ENCODE measurements at places on chromosomes 4 and X.
A peak's percentile ranks its signal among the peaks of the same experiment; 100 is the strongest.

DNA sequence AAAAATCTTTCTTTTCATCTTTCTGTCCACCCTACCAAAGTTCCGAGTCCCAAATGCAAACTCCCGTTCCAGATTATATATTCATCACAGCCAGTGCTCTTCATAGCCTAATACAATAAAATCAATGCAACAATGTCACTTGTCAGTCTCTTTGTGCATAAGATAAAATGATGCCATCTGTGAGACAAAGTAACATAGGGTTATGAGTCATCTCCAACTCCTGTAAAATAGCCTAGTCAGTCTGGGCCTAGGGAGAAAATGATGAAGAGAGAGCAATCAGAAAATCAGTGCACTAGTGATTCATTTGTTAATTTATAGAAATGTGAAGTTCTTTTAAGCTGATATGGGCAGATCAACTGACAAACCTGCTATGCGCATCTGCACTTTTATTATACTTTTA, 689.1 kb upstream of the DIAPH2 start:
- no peaks in the 10 kb centered on the region for H3K4me1 ChIP-seq
- no peaks in the 10 kb centered on the region for H3K27me3 ChIP-seq
- H3K36me3 ChIP-seq, result no peaks in the 10 kb centered on the region
- H3K27ac ChIP-seq, result no peak overlapping the region

DNA sequence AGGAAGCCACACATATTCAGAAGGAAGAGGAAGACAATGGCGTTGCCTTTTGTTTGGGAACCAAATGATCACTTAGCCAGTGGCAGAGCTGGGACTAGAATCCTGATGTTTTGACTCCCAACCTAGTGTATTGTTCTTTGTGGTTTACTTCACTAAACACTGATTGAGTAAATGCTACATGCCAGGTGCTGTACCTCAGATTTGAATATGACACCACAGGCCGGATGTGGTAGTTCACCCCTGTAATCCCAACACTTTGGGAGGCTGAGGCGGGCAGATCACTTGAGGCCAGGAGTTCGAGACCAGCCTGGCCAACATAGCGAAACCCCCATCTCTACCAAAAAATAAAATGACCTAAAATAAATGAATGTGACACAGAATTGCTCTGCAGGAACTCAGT, 8.4 kb downstream of the NDUFA1 start:
- no peaks in the 10 kb centered on the region for H3K4me1 ChIP-seq
- no peaks in the 10 kb centered on the region for H3K27me3 ChIP-seq
- H3K4me3 ChIP-seq, result no peak overlapping the region
- DNase-seq, result no peak
- H3K36me3 ChIP-seq, result no peaks in the 10 kb centered on the region

GRCh38 chrX:154490021-154490413, 412 bp downstream of the SLC10A3 start:
- H3K27me3 ChIP-seq, result peaks cover 11% of the 10 kb centered on the region
- no peak for DNase-seq
- H3K4me3 ChIP-seq, result peak overlapping the region; percentile 55
- no peak overlapping the region for H3K27ac ChIP-seq
- H3K4me1 ChIP-seq, result no peaks in the 10 kb centered on the region

DNA sequence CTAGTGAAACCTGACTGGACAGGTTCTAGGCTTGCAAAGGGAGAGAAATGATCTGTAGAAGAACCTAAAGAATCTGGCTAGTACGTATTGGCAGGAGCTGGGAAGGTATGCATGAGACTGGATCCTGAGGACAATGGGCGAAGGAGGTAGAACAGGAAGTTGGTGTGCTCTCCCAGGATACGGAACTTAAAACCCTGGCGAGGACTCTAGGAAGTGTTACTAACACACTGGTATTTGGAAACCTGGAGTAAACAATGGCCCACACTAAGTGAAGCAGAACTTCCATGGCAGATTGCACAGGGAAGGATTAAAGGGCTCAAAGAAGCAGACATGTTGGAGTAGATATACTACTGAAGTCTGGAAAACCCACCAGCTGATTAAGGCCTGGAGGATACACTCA, 9.1 kb downstream of the SYN1 start:
- no peak overlapping the region for H3K4me3 ChIP-seq
- no peaks in the 10 kb centered on the region for H3K27me3 ChIP-seq
- no peak overlapping the region for H3K27ac ChIP-seq
- no peaks in the 10 kb centered on the region for H3K4me1 ChIP-seq
- H3K36me3 ChIP-seq, result no peaks in the 10 kb centered on the region
- DNase-seq, result no peak

GRCh38 chr4:180741703-180742102, 1501.5 kb upstream of the TENM3 start:
- H3K27me3 ChIP-seq, result no peaks in the 10 kb centered on the region
- DNase-seq, result no peak
- no peak overlapping the region for H3K4me3 ChIP-seq
- H3K27ac ChIP-seq, result no peak overlapping the region
- no peaks in the 10 kb centered on the region for H3K4me1 ChIP-seq
- H3K36me3 ChIP-seq, result no peaks in the 10 kb centered on the region

- H3K27me3 ChIP-seq, result no peaks in the 10 kb centered on the region
- no peaks in the 10 kb centered on the region for H3K36me3 ChIP-seq
- H3K27ac ChIP-seq, result no peak overlapping the region
- DNase-seq, result no peak
- no peaks in the 10 kb centered on the region for H3K4me1 ChIP-seq
- H3K4me3 ChIP-seq, result no peak overlapping the region
These were observed 80.5 kb upstream of the AMELX start for GRCh38 chrX:11212741-11213140.

DNA sequence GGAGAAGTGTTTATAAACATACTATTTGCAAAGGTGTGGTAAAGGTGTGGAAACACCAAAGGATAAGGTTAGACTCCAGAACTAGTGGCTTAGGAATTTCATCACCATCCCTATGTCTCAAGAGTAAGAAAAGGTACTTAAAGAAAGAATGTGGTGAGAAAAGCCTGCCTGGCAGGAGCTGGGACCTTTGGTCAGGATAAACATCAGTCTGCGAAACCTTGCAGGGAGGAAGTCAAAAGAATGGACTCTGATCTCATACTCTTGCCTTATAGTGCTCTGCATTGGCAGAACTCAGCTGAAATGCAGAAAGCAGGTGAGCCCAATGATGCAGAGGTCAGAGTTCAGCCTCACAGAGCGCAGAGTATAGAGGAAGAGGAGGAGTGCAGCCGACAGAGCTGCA, 97.2 kb upstream of the NR3C2 start:
- H3K4me1 ChIP-seq, result no peaks in the 10 kb centered on the region
- no peaks in the 10 kb centered on the region for H3K27me3 ChIP-seq
- H3K36me3 ChIP-seq, result no peaks in the 10 kb centered on the region
- no peak overlapping the region for H3K27ac ChIP-seq

DNA sequence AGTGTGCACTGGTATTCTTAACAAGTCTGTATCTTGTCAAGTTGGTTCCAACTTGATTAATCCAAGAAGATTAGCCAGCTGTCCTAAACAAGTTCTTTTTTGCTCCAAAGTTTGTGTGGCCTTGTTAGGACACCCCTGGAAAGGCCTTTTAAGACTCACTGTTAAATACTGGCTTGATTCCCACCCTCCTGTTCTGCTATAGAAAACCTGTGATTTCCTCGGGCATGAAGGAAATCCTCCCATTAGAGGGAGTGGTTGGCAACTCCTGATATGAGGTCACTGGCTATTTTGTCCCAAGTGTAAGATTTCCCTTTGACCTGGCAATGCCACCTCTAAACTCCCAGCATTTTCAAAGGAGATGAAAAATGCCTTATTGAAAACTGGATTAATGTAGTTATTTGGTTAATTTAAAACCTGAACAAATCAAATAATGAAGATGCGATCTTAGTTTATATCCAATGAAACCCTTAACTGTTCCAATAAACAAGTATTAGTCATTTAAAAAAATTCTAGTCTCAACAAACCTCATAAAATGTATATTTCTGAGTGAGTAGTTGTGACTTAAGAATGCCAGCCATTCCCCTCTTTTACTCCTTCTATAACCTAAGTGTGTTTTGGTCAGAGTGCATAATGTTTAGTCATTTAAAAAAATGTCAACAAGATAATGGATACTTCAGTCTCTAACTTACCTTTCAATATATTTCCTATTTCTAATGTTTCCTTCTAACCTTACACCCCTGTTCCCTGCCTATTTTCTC, 94.4 kb downstream of the NPNT start:
- no peak overlapping the region for H3K4me3 ChIP-seq
- no peak for DNase-seq

DNA sequence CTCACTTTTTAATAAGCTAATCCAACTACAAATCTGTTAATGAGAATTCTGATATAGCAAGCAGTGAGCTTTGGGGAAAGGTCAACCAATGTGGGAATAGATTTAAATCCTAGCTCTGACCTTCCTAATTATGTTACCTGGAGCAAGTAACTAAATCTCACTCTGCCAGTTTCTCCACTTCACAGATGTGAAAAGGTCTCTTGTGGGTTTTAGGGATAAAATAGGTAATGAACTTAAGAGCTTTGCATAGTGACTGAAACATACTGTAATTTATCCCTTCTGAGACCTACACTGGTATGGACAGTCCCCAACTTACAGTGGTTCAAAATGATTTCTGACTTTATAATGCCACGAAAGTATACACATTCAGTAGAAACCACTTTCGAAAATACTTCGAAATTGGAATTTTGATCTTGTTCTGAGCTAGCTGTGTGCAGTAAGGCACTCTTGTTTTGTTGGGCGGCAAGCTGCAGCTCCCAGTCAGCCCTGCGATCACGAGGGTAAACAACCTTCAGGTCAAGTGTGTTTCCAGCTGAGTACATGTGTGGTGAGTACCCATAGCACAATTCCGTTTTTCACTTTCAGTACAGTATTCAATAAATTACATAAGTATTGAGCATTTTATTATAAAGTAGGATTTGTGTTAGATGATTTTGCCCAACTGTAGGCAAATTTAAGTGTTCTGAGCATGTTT, 93.7 kb downstream of the ADGRL3 start:
- H3K4me3 ChIP-seq, result no peak overlapping the region
- no peak for DNase-seq
- no peaks in the 10 kb centered on the region for H3K36me3 ChIP-seq
- peaks cover 41% of the 10 kb centered on the region for H3K4me1 ChIP-seq
- no peaks in the 10 kb centered on the region for H3K27me3 ChIP-seq

- DNase-seq, result peak; percentile 39
- H3K36me3 ChIP-seq, result no peaks in the 10 kb centered on the region
- H3K4me3 ChIP-seq, result peak overlapping the region; percentile 88
These were observed 816 bp downstream of the NMU start for GRCh38 chr4:55635282-55635681.

GRCh38 chr4:2443956-2444740, 24.8 kb upstream of the RNF4 start:
- H3K27ac ChIP-seq, result no peak overlapping the region
- no peaks in the 10 kb centered on the region for H3K4me1 ChIP-seq
- no peak overlapping the region for H3K4me3 ChIP-seq
- no peaks in the 10 kb centered on the region for H3K36me3 ChIP-seq
- no peak for DNase-seq

DNA sequence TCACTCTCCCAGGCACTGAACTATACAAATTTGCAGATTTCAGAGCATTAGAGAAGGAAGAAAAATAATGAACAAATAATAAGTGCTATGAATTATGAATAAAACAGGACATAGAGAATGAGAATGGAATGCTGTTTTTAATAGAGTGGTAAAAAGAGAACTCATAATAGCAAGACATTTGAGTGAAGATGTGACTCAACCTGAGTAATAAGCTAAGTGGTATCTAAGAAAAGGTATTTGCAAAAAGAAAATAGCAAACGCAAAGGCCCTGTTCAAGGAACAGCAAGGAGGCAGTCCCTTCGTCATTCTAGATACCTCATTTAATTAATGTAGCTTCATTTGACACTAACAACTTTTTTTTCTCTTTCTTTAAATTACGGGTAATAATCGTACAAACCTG, 1910.0 kb upstream of the TENM3 start:
- H3K4me3 ChIP-seq, result no peak overlapping the region
- H3K4me1 ChIP-seq, result no peaks in the 10 kb centered on the region
- no peak overlapping the region for H3K27ac ChIP-seq

DNA sequence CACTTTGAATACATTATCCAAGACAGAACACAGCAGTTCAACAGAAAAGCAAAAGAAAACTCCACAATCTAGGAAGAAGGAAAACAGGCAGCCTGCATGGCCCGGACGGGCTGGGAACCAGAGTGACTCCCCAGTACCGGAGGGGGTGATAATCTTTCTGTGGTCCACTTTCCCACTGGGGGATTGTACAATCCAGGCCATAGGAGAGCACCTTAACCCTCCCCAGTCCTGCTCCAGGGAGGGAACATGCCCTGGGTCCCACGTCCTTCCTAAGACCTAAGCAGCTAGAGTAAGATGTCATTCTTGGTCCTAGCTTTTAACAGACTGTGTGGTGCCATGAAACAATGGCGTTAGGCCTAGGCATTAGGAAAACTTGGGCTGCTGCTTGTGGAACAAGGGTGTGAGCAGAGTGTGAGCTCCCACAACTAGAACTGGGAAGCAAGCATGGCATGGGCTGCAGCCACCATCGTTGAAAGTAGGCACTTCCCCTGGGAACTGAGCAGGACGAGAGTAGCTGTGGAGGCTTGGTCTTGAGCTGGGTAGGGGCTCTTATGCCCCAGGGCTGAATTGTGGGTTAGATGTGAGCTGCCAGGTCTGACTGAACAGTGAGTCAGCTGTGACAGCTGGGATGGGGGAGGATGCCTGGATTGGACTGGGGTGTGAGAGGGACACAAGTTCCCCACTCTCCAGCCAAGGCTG, 42.4 kb downstream of the NAT8L start:
- peaks cover 12% of the 10 kb centered on the region for H3K27me3 ChIP-seq
- H3K27ac ChIP-seq, result no peak overlapping the region
- H3K4me3 ChIP-seq, result no peak overlapping the region
- no peaks in the 10 kb centered on the region for H3K4me1 ChIP-seq

GRCh38 chr4:119647558-119647957, 19.0 kb upstream of the PDE5A start:
- H3K36me3 ChIP-seq, result no peaks in the 10 kb centered on the region
- H3K4me1 ChIP-seq, result no peaks in the 10 kb centered on the region
- H3K4me3 ChIP-seq, result no peak overlapping the region

DNA sequence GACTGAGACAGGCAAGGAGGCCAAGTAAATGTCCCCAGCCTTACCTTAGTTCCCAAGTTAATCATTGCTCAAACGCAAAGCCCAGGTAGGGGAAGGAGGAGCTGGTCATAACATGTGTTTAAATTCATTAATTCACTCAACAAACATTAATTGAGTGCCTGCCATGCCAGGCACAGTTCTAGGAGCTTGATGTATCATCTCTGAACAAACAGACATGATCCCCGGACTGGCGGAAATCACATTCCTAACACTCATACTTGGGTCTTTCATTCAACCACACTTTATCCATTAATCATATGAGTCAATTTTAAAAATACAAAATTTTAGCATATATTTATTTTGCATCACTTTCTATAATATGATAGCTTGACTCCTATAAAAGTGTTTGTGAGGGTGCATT, 335.3 kb upstream of the NOCT start:
- no peak overlapping the region for H3K4me3 ChIP-seq
- H3K27ac ChIP-seq, result no peak overlapping the region
- DNase-seq, result no peak
- H3K27me3 ChIP-seq, result no peaks in the 10 kb centered on the region

DNA sequence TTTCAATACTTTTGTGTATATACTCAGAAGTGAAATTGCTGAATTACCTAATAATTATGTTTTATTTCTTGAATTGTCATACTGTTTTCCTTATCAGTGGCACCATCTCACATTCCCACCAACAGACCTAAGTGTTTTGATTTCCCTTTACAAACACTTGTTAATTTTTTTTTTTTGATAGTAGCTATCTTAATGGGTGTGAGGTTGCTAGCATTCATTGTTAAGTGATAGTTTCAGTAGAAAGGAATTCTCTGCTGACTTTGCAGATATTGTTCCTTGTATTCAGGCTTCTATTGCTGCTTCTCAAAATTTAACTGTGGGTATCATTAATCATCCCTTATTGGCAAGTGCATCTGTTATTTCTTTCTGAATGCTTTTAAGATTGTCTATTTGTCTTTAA, 927.5 kb upstream of the SLIT2 start:
- no peak overlapping the region for H3K27ac ChIP-seq
- H3K4me3 ChIP-seq, result no peak overlapping the region
- no peaks in the 10 kb centered on the region for H3K36me3 ChIP-seq
- no peak for DNase-seq
- no peaks in the 10 kb centered on the region for H3K27me3 ChIP-seq

Measured in neural progenitor cell (in vitro differentiated cells).